ENCODE measurements at places on chromosomes 2 and 18.

DNA sequence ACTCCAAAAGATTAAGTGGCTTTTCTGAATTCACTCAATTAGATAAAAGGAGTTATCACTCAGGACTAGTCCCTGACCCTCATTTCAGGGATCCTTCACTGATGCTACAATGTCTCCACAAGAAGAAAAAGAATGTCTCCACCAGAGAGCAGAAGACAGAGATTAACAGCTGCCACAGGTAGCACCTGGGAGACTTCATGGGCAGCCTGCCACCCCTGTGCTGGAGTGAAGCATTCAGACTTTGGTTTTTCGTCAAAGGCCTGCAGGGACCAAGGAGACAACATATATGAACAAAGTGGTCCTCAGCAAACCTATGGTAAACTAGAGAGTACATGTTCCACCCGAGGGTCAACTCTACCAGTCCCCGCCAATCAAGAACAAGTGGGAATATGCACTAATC, 197.0 kb upstream of the ACVR2A start:
- no peak for DNase-seq

- no peak for DNase-seq
Observed at GRCh38 chr18:62499263-62499650, 23.6 kb upstream of the ZCCHC2 start.

DNA sequence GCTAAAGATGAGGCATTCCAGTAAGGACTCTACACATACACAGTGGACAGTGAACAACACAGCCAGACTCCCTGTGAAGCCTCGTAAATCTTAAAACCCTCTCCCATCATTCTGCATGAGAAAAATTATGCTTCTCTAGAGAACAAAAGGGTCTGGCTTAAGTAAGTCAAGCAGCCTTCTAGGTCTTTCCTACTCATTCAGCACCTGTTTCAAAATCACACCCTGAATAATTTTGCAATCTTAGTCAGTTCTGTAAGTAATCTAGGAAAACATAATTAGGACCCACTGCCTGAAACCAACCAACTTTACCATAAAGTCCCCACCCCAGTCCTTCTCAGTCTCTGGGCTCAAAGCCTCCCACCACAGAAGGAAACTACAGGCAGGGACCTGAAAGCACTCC, 19.7 kb downstream of the IAH1 start:
- no peak for DNase-seq

GRCh38 chr2:174957050-174957449, 48.1 kb downstream of the CHN1 start:
- DNase-seq = no peak

DNA sequence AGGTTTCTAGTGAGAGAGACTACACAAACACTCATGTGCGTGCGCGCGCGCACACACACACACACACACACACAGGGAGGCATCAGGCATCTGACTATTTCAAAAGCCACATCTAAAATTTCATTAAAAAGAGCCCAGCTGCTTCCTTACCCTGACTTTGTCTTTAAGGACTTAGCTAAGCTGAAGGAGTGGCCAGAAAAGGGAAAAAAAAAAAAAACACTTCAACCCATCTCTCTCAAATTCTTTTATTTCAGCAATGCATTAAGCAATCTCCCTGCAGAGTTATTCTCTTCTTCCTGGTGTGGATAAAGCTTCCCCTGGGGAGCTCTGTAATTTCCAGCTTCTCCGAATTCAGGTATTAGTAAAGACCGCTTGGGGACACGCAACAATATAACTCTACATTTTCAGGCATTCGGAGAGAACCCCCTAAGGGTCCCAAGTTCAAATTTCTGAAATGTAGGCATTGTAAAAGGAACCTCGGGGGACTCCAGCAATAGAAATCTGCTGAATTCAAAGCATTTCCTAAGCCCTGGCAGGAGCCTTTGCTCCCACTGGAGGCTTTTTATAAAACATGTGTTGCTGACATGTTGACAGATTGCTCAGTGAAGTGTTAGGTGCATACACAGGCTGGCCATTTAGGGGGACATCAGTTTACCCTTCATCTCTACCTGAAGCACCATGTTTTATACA, 67.0 kb downstream of the ZNF521 start:
- no peak for DNase-seq

- DNase-seq = no peak
Observed at GRCh38 chr2:133713049-133713580, 144.9 kb upstream of the NCKAP5 start.

DNA sequence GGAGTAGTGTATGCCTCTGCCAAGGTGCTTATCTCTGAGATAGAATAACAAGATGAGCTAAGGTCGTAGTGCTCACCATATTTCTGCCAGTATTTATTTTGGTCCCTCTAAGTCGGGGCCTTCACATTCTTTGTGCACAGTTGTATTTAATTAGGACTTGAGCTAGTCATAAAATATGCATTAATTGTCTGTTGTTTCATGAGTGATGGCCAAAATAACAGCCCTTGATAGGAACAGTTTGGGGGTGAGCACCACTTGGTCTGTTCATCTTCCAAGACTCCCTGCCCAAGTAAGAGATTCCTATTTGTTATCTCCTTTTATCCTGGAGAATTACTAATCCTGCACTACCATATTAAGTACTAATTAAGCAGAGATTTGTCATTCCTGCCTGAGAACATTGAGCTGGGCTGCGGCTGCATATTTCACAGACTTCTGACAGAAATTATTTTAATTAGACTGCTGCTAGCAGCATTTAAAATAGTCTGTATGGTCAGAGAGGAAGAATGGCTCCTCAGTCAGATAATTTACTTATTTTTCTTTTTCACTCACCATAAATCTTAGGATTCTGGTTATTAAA, 435.1 kb downstream of the MTX2 start:
- no peak for DNase-seq

DNA sequence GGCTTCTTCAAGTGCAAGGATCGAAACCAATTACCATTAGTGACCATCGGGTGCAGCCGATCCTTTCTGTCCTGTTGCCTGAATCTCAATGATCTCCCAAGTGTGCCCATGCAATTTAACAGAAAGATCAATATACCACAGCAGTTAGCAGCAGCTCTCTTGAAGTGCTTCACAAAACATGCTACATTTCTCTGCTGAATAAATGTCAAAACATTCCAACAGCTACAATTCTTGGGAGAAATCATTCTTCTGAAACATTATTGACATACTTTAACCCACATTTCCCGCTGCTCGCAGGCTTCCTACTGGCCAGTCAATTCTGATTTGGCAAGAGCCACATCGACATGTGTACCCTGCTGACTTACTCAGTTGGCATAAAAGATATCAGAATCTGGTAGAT, 907.7 kb downstream of the TMEM182 start:
- DNase-seq = no peak

GRCh38 chr2:144510294-144510991, 9.5 kb downstream of the ZEB2 start:
- no peak for DNase-seq

DNA sequence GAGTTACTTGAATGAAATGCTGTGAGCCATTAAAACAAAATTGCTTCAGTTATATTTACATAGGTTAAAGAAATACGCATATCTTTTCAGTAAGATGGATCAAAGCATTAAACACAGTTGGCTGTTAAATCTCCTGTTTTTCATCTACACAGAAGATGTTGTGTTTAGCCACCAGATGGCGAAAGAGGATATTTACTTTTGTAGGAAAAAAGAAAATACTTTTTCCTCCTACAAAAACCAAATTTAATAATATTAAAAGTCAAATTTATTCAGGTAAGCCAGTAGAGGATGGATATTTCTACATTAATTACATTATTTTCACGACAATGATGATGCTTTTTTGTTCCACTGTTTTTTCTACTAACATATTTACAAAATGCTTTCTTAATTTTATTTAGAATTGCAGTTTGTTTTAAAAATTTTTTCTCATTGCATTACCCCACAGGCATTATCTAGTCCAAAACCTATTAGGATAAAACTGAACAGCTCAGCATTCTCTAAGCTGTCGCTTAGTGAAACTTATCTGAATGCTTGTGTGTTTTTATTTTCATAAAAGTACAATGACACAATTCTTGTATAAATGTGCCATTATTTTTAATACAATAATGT, 173.7 kb downstream of the ASXL3 start:
- DNase-seq = no peak

DNA sequence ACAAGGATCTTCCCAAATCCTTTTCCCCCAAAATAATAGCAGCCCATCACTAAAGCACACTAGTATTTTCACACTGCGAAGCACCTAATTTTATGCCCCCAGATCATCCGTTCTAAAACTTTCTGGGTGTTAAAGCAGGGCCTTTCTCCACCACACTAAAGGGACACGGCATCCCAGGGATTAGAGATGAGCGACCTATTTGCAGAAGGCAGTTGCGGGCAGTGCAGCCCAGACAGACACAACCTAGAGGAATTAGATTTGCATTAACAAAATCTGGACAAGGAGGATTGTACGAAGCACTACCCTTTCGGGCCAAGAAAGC, 402 bp downstream of the OSGEPL1 start:
- no peak for DNase-seq

GRCh38 chr2:151292546-151292945, 3.1 kb upstream of the NMI start:
- no peak for DNase-seq

GRCh38 chr2:10824191-10824590, 11.6 kb upstream of the PDIA6 start:
- no peak for DNase-seq

DNA sequence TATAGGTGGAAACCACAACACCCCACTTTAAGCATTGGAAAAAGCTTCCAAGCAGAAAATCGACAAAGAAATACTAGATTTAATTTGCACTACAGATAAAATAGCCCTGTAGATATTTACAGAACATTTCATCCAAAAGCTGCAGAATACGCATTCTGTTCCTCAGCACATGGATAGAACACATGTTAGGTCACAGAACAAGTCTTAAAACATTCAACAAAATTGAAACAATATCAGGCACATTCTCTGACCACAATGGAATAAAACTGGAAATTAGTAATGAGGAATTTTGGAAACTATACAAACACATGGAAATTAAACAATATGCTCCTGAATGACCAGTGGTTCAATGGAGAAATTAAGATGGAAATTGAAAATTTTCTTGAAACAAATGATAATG, 27.8 kb upstream of the XDH start:
- DNase-seq = no peak

Data from SHP77 treated with DMSO at 0.1 percent for 48 hours (cell line).